ENCODE measurements at places on chromosomes 1 and 21.

GRCh38 chr1:167648978-167649744 is 19.1 kb downstream of the RCSD1 start:
- no peak for DNase-seq

DNA sequence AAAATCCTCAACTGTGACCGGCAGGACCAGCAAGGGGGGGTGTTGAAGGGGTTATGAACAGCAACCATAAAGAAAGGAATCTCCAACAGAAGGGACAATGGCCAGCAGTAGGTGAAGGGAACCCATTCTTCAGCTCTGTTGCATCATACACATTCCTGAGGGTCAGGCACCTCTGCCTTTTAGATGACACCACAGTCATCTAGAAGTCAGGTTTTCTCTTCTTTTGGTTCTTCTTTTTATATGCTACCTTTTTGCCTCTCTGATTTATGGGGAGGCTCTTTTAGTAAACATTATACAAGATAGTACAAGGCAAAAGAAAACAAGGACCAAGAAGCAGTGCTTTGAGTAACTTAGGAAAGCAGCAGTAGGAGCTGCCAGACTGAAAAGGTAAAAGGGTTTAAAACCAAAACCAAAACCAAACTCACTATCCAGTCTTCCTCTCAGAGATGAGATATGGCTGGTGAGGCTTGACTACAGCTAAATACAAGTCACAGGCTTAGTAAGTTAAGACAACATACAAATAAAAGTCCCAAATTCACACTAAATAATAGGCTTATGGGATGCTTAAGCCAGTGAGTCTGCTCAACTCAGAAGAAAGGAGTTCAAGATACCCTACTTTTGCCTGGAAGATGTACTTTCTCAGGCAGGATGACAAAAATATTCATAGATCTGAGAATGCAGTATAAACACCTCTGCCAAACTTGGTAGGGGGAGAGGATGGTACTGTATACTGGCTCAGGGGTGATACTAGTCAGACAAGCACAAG is 4.1 kb downstream of the TEX38 start:
- DNase-seq: no peak

- no peak for DNase-seq
Observed at GRCh38 chr1:155305881-155306391, 2.7 kb upstream of the FDPS start.

DNA sequence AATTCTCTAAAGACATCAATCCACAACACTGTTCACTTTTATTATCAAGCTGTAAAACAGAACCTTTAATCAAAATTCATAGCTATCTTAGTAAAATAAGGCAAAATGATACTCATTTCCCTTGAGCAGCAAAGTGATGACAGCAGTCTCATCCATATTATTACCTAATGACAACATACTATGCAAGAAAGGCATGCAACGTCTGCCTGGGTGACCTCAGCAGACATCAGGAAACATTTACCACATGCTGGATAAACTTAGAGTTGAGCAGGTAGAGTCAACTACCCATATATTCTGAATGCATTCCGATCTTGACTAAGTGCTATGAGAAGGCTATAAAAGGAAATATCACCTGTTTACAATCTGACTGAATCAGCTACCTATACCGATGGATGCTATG is 145.1 kb downstream of the SIPA1L2 start:
- no peak for DNase-seq

DNA sequence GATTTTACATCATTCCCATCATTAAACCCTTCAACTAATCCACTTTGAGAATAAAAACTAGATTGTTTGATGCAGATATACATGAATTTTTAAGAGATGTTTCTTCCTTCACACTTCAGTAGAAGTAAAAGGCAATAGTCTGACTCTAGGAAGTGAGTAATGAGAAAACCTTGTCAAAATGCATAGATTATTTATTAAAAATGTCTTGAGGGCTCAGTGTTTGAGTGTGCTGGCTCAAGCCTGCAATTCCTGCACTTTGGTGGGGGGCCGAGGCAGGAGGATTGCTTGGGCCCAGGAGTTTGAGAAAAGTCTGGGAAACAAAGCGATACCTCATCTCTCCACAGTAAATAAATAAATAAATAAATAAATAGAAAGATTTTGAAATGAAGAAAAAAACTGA is 177.1 kb downstream of the NEGR1 start:
- DNase-seq: no peak

DNA sequence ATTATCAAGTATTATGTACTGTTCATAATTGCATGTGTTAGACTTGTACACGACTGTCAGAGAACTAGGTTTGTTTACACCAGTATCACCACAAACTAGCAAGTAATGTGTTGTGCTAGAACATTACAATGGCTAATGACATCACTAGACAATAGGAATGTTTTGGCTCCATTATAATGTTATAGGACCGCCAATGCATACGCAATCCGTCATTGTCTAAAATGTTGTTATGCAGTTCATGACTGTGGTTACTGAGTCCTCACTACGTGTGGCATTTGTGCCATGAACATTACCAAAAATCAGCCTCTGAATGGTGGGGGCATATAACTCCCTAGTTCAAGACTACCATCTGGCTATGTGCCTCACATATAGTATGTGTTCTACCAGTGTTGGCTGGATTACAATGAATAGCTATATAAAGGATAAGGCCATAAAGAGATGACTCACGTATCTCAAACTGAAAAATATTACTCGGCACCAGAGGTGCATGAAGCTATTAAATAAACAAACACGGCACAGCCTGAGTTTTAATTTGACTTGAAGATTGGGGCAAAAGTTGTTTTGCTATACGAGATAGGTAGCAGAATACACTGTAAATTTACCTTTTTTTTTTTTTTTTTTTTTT is 89.1 kb upstream of the COL24A1 start:
- no peak for DNase-seq

- no peak for DNase-seq
Observed at GRCh38 chr1:26419494-26419893, 8.9 kb downstream of the LIN28A start.

GRCh38 chr1:94324178-94324544 is 86.8 kb upstream of the ARHGAP29 start:
- DNase-seq: no peak

DNA sequence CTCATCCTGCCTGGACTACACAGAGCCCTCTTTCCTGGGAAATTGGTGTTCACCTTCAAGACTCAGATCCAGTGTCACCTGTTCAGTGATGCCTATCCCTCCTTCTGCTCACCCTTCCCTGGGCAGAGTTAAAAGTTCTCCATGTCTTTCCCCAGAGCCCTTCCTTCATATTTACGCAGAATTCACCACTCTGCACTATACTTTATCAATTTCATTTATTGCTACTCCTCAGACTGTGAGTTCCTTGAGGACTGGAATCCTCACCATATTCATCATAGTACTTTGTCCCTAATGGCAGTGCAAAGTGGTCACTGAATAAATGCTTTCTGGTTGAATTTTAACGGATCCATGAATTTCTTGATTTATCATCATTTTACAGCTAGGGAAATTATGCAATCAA is 300.0 kb downstream of the CHRM3 start:
- DNase-seq: no peak

GRCh38 chr1:192530254-192530653 is 45.3 kb upstream of the RGS1 start:
- DNase-seq: no peak

DNA sequence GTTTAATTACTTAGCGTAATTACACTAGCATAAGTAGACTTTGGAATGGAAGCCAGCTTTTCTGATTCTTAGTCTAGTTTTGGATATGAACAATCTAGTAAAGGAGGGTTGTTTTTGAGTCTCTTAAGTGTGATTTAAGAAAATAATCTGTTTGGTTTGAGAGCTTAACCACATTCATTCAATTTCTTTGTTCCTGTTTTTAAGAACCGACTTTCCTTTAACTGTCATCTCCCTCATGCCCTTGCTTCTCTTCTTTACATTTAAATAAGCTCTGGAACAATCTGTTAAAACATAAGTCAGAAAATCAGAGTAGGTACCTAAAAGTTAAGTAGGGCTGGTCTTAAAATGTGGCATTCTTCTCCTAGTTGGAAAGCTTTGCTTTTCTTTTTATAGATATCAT is 27.7 kb downstream of the CDC42 start:
- no peak for DNase-seq

GRCh38 chr1:118989006-118989815 is 1.1 kb upstream of the TBX15 start:
- DNase-seq: no peak

- DNase-seq: no peak
Observed at GRCh38 chr1:12556368-12556930, 61.6 kb downstream of the DHRS3 start.

GRCh38 chr1:183263886-183264602 is 78.0 kb downstream of the LAMC2 start:
- no peak for DNase-seq

GRCh38 chr1:158686111-158687009 is at the start of gene SPTA1:
TSS of gene SPTA1 (minus strand) at chr1:158686715. CDS start at chr1:158686517, 198 bp downstream.
- DNase-seq: no peak

DNA sequence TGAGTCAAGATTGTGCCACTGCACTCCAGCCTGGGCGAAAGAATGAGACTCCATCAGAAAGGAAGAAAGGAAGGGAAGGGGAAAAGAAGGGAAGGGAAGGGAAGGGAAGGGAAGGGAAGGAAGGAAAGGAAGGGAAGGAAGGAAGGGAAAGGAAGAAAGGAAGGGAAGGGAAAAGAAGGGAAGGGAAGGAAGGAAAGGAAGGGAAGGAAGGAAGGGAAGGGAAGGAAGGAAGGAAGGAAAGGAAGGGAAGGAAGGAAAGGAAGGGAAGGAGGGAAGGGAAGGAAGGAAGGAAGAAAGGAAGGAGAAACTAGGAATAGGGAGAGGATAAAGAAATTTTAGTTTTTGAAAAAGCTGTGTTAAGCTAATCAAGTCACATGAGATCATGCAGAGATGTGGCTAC is 33.4 kb upstream of the NID1 start:
- DNase-seq: no peak
